ENCODE measurements at places on chromosomes 1 and 21.

GRCh38 chr1:51268634-51269033 lies 32.6 kb downstream of the RNF11 start:
- DNase-seq: no peak

GRCh38 chr1:93690921-93691789 lies 9.5 kb upstream of the BCAR3 start:
- DNase-seq: no peak

DNA sequence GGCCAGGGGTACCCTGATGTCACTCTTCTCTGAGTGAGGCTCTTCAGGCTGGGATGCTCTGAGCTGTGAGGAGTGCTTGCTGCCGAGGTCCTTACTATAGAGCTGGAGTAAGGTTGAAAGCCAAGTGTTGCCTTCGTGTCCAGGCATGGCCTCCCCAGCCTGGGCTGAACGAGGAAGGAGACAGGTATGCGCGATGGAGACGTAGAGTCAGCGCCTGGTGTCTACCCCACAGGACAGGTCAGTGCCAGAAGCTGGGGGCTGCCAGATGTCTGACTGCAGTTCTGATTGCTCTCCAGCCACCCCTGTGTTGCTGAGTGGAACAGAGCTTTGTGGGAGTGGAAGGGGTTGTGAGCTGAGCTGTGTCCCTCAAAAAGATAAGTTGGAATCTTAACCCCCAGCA lies 135.8 kb upstream of the AJAP1 start:
- DNase-seq: no peak

- no peak for DNase-seq
These were observed 1.2 kb upstream of the CPT2 start for GRCh38 chr1:53195246-53196016.

GRCh38 chr1:102050556-102050955 lies 53.8 kb upstream of the OLFM3 start:
- DNase-seq: no peak

DNA sequence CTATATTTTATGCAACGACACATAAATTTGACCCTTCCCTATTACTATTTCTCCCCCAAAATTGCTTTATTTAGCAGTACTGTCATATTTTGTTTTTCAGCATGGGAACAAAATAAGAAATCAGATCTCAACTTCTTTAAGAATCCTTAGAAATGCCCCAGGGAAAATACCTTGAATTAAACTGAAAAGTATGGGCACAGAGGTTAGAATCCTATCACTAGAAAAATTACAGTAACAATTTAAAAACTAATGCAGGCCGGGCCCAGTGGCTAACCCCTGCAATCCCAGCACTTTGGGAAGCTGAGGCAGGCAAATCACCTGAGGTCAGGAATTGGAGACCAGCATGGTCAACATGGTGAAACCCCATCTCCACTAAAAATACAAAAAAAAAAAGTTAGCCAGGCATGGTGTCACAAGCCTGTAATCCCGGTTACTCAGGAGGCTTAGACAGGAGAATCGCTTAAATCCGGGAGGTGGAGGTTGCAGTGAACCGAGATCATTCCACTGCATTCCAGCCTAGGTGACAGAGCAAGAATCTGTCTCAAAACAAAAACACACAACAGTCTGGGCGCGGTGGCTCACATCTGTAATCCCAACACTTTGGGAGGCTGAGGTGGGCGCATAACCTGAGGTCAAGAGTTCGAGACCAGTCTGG lies 51.4 kb downstream of the GNB1 start:
- no peak for DNase-seq

DNA sequence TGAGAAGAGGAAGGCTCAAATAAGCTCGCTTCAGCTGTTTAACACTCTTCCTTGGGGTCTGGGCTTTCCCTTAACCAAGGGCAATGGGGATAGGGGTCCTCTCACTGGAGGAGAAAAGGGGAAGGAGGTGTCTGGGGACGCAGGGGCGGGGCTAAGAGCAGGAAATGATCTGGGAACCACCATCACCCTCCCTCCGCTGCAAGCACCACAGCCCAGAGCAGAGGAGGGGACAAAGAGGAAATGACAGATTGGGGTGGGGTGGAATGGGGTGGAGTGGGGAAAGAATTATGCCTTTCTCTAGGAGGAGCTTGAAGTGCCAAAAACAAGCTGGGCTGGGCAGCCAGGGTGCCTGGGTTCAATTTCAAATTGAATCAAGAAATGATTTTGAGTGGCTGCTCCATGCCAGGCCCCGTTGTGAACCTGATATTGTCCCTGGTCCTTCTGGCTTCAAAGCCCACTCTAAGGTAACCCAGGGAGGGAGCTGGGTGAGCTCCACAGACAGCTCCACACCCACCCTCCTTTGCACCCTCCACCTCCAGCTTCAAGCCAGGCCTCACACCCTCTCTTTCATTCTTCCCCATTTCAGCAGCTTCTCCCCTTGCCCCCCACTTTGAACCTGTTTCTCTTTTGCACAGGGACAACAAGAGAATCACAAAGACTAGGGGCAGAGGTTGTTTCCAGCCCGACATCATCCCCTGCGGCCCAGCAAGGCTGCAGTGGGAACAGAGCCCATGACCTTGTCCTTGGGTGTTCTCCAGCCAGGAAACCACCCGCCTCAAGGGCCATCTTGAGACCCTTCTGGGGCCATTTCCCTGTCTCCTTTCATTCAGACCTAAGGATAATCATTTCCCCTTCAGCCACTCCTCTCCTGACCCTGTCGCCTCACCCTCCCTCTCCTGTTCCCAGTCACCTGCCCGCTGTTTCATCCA lies 1.1 kb downstream of the ARHGAP30 start:
- DNase-seq: peak; percentile 87

GRCh38 chr1:181314959-181315358 lies 168.4 kb upstream of the CACNA1E start:
- no peak for DNase-seq

DNA sequence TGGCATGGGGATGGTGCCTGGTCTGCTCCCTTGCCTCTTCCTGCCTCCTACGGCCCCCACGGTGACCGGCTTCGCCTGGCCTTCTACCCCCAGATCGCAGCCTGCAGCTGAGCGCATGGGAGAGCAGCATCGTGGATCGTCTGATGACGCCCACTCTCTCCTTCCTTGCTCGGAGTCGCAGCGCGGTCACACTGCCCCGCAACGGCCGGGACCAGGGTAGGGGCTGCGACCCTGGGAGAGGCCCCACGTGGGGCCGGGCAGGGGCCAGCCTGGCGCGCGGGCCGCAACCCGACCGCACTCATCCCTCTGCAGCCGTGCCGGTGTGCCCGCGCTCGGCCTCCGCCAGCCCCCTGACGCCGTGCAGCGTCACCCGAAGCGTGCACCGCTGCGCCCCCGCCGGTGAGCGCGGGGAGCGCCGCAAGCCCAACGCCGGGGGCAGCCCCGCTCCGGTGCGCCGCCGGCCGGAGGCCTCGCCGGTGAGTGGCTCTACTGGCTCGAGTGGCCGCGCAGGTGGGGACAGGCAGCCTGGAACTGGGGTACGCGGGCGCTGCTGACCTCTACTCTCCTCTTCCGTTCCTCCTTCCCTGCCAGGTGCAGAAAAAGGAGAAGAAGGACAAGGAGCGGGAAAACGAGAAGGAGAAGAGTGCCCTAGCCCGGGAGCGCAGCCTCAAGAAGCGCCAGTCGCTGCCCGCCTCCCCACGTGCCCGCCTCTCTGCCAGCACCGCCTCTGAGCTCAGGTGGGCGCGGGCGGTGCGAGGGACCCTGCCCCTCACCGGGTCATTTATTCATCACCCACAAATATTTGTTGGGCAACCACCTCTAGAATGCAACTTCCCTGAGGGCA lies 20.4 kb downstream of the MAP7D1 start:
- DNase-seq: no peak

GRCh38 chr1:39936724-39937491 lies 18.0 kb upstream of the MFSD2A start:
- no peak for DNase-seq

GRCh38 chr1:41665962-41666917 lies 181.8 kb upstream of the EDN2 start:
- DNase-seq: no peak

DNA sequence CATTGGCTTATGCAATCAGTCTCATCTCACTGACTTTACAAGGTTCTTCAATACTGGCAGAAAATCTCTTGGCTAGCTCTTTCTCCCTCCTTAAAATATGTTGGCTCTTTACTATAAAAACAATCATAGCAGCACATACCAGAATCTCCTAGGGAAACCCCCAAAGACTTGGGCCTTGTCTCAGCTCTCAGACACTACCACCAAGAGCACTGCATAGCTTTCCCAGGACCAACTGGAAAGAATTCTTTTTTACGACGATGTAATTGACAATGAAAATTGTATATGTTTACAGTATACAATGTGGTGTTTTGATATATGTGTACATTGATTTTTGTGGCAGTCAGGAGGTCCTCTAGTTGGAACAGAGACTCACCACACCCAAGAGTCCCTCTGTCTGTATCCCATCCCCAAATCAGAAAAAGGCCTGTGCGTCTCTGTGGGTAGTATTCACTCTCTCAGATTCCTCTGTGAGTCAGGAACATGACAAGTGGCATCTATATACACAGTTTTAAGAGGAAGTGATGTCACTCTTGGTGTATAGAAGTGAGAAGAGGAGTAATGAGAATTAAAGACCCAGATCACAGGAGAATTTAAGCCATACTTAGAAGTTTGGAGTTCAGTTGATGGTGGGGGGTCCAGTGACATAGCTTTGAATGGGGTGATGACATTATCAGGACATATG lies 21.1 kb downstream of the SMAP2 start:
- peak; percentile 42 for DNase-seq

GRCh38 chr1:30385246-30385995 lies 338.0 kb downstream of the MATN1 start:
- DNase-seq: no peak

GRCh38 chr1:173201969-173202368 lies 5.2 kb downstream of the TNFSF4 start:
- no peak for DNase-seq

- no peak for DNase-seq
These were observed 79.1 kb upstream of the OLIG2 start for GRCh38 chr21:32946654-32947053.

DNA sequence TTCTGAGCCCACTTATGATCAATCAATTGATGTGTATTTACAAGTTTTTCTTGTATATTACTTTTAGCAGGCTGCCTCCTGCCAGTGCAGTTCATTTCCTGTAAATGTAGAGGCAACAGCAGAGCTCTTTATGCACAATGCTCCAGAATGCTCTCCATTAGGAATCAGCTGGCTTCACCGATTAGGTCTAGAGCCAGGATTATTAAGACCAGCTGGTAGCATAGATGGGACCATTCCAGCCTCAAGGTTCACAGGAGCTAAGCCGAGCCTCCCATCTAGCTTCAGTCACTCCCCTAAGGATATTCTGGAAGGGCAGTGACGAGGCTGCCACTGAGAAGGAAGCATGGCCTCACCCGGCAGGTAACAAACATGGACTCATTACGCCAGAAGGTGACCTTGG lies 36.8 kb downstream of the DHRS3 start:
- DNase-seq: no peak

DNA sequence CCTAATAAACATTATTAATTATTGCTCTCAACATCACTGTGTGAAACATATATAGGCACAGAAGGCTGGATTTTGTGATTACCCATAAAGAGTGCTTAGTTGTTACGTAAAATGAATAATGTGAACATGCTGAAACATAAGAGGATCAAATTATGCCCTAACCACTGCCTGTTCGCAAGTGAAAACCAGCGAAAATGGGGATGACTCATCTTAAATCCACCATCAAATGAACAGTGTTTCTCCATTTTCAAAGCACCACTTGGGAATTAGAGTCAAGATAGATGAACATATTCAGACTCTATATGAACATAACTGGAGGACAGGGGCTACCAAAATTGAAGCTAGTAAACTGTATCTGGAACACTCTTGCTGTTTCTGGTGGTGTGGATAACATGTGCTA lies 386.2 kb downstream of the HHIPL2 start:
- no peak for DNase-seq

- DNase-seq: no peak
These were observed 19.2 kb downstream of the CLIC4 start for GRCh38 chr1:24764439-24764838.

DNA sequence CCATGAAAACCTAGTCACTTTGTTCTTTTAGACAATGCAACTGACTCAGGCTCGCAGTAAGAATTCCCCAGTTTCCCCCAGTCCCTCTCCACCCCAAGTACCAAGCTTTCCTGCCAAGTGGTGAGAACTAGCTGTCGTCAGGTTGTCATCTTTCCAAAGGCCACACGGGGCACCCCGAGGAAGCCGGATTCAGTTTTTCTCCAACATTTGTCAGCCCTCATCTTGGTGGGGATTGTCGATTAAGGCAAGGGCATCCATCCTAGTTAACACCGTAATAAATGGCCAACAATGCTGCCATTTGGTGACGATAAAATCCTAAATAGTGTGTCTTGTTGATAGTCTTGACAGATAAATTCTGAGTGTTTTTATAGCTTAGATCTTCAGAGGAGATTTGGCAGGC lies 55.9 kb upstream of the PROX1 start:
- DNase-seq: no peak

DNA sequence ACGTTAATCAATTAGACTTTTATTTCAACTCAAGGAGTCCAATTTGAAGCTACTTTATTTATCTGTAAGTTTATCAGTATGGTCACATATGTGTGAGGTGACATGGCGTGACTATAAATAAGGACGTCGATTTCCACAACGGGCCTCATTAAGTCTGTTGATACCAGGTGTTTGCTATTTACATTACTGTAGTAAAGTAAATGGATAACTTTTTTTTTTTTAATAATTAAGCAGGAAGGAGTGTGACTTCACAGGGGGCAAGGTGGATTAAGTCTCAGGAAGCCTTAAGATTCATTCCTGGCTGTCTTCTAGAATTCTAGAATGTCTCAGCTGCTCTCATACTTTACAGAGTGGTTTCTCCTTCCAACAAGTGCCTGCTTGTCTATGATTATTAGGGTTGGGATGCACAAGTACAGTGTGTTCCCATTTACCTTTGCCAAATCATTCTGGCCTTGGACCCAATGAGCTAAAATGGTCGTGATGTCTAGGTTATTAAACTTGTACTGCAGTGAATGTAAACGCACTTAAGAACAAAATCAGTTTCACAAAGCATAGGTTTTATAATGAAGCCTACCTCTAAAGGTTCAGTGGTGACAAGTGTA lies 15.5 kb downstream of the MAP3K7CL start:
- DNase-seq: no peak

DNA sequence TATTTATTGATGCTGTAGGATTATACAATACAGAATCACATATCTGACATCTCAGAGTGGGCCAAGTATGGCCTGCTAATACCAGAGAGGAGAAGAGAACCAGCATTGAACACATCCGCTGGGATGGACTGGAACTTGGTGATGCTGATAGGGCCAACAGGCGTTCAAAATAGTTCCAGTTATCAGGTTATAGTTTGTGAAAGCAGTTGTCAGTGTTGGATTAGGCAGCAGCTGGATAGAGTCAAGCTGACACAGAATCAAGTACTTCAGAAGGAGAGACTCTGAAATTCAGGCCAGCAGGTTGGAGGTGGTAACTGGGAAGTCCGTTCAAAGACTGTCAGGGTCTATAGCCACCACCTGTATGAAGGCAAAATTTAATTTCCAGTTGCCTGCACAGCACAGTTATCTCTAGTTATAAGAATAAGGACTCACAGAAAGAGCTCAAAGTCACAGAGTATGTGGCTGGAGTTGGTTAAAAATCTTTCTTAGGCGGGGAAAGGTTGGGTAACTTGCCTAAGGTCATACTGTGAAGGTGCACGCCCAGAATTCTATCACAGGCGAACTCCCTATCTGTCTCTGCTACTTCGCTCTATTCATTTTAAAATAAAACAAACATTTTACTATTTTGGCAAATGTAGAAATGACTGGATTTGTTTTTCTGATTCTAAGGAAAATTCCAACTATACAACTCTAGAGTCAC lies 9.9 kb upstream of the DIPK1A start:
- no peak for DNase-seq
